ENCODE measurements at places on chromosomes 1 and 21. TPM values are rescaled to one million over a fixed set of nuclear protein-coding genes. Genes with fewer than 3 reads are reported as not detected.

- no peak for DNase-seq
These were observed 158.4 kb upstream of the CD34 start for GRCh38 chr1:208069317-208069716.

DNA sequence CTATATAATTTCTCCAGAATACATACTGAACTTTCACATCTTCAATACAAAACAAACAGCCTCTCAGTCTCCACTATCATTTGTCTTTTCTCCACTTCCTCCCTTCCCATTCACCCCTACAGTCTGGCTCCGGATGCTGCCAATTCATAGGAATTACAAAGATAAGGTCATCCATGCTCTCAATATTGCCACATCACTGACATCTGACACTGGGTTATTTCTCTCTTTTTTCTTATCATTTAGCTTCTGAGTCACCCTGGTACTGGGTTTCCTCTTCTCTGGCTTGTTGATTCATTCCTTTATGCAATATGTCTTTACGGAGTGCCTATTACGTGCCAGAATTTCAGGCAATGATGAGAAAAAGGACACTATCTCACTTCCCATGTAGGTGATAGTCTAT is 3.1 kb upstream of the SH3BP5L start:
- peak; percentile 71 for DNase-seq

DNA sequence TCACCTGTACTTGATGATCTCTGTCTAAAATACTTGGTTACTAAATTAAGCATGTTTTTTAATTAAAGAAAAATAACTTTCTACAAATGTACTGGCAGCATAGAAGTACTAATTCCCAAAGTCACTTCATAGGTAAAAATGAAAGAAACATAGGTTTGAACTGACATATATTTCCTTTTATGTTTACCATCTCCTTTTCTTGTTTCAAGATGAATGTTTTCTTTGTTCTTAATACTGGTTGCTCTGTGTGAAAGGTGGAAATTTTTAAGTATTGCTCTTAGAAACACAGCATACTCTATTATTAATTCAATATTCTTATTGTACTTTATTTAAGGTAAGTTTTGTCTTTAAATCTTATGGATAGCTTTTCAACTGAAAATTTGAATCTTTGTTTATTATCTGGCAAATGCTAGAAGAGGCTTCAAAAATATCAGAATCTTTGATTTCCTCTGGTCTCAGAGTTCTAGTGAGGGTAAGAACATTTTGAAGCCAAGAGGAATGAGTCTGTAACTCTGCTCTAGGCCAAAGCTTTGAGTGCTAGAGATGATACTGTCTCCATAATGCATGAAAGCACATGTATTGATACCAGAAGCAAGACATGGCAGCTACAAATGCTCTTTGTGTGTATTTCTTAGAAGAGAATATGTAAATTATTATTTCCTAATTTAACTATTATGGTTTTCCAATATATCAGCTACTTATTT is 18.2 kb downstream of the RRP15 start:
- no peak for DNase-seq

DNA sequence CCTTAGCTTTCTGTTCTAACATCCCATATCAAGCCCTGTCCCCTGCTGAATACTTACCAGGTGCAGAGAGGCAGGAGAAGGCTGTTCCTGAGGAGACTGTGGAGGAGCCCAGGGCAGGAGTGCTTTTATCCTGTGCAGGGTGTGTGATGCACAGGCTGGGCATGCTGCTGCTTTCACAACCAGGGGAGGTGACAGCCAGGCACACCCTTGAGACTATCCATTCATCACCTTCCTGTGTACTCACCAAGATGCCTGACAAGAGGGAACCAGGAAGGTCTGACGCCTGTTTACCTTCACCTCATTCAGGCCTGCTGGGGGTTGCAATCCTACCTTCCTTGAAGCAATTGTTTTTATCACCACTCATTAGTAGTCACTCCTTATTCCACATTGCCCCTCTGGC is at the start of gene LCE3E:
Gene LCE3E (minus strand): TSS at position 100 of the 400 bp plus-strand sequence. CDS start 572 bp downstream, outside the sequence.
- DNase-seq: no peak

DNA sequence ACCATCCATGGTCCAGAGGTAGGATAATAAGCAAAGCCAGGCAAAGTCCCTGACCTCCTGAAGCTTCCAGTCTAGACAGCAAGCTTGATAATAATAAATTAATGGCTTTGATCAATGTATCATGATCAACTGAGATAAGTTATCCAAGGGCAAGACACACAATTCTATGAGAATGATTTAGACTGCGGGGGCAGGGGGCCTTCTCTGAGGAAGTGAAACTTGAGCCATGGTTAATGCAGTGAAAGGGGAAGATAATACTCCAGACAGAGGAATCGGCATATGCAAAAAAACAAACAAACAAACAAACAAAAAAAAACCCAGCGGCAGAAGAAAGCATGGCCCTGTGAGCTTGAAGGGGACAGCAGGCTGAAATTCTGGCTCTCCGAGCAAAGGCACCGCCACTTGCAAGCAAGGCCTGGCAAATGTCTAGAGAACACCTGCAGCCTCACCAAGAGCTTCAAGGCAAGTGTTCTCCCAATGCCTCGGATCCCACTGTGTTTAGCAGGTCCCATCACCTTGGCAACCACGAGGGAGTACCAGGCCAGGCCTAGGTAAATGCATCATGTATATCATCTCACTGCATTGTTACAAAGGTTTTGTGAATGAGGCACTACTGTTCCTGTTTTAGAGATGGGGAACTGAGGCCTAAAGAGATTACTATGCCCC is 24.9 kb downstream of the CSMD2 start:
- DNase-seq: no peak

DNA sequence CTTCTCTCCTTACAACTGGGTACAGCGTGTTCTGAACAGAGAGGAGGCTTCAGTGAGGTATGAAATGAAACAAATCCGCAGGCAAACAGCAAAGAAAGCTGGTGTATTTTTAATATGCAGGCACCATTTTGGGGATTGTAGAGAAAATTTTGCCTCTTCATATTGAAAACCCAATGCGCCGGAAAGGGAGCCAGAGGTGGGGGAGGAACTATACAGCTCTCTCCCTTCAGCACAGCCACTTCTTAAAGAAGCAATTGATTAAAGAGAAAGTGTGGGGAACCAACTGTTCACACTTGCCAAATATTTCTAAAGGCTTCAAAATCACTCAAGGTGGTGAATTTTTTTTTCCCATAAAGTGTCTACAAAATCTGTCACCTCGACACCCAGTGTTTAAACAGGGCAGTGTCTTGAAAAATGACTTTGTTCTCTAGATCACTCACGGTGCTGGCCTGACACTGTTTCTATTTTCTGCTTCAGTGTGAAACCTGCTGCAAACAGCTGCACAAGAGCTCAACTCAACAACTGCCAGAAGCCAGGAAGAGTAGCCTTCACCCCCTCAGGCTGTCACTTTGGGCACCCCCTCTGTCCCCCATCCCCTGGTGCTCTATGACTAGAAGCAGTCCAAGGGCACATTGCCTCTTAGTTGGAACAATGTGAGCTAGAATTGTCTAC is 123.8 kb upstream of the CTTNBP2NL start:
- no peak for DNase-seq

DNA sequence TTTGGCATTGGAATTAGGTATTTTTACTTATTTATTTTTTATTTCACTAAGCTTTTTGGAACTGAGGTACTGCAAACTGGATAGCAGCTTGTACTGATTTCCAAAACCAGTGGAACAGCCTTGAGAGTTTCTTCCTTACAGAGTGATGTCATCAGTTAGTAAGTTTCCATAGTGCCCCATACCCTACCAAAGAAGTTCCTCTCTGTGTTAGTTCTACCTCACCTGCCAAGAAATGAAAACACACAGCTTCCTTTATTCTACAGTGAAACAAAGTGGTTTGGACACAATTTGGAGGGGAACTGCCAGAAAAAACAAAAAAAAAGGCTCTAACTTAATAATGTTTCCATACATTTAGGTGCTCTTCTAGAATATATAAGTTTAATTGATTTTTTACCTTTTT is 430.9 kb upstream of the ADGRL2 start:
- DNase-seq: no peak

GRCh38 chr1:224722838-224723237 is 106.7 kb downstream of the CNIH3 start:
- DNase-seq: no peak

DNA sequence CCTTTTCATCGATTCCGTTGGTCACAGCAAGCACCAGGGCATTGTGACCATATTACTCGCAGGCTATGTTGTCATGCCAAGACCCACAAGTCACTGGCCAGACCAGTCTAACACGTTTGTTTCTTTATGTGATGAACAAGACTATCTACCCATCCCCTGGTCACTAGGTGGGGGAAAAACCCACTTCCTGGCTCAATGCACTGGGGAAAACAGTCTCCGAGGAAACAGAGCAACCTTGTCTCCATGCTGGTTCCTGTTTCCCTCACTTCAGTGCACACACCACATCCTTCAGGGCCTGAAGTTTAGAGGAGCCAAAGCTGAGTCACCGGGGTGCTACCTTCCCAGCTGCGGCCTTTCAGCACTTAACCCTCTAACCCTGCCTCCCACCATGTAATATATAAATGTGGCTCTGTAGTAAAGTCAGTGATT is 20.9 kb downstream of the ERICH3 start:
- no peak for DNase-seq

DNA sequence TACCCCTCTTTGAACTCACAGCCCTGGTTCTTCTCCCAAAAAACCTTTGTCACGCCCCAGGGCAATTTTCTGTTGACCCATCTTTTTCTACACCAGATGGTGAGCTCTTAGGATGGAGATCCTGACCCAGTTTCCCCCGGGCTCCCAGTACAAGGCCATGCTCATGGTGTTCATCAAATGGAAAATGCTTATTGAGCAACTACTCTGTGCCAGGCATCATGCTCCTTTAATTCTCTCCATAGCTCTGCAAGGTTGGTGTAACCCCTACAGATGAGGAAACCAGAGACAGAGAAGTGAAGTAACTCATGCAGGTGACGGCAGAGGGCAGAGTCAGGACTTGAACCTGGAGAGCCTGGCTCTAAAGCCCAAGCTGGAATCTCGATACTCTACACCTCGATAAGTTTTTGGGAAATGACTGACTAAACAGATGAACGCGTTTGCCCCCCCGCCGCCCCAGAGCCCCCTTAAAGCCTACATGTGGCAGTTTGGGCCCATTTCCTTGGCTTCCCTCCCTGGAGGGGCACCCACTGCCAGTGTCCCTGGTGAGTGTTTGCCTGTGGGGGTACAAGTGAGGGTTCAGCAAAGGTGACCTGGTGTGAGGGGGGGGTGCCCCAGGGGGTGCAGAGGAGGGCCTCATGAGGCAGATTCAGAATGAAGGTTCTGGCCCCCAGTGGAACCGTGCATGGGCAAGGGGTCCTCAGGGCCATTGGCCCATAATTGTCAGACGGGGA is 30.2 kb upstream of the RUNX3 start:
- DNase-seq: no peak

GRCh38 chr1:13725714-13726175 is 25.8 kb downstream of the PRDM2 start:
- DNase-seq: no peak

GRCh38 chr1:89451011-89451410 is 73.6 kb upstream of the LRRC8B start:
- no peak for DNase-seq

- no peak for DNase-seq
These were observed 61.5 kb downstream of the GNG12 start for GRCh38 chr1:67771749-67772148.

- no peak for DNase-seq
These were observed 3.6 kb downstream of the CPLANE2 start for GRCh38 chr1:16233431-16233830.

DNA sequence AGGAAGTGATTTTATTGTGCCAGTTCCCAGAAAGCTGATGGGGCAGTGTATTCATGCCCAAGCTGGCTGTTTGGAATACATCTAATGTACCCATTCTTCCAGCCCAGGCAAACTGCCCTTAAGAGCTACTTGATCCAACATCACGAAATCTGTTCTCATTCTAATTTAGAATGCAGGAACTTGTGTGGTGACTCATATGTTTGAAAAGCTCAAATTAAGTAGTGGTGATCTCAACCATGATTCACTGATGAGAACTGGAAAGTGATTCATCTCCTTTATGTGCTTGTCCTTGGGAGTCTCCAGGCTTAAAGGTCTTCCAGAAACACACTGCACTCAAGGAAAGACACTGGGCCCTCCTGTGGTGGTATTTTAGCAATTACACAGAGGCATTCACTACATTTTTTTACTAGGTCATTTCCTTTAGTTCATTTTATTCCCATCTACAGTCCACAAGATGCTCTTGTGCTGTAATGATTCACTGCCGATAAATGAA is 65.4 kb downstream of the RPE65 start:
- peak; percentile 93 for DNase-seq

The USH2A gene
- total RNA-seq: not detected

The BSND gene
- not detected for total RNA-seq

The DMRTA2 gene
- not detected for total RNA-seq

The EPHA8 gene
- total RNA-seq: not detected

The SLC44A5 gene
- 3.0 TPM for total RNA-seq
